Activated T-cell treated with anti-CD3 and anti-CD28 coated beads, Interleukin-2, amount 50 U/mL, for 24 hours (primary cell): ENCODE measurements at places on chromosomes 5 and 9.

- DNase-seq = peak; percentile 66
Measured at GRCh38 chr5:102865510-102866236, 110.6 kb downstream of the PAM start.

DNA sequence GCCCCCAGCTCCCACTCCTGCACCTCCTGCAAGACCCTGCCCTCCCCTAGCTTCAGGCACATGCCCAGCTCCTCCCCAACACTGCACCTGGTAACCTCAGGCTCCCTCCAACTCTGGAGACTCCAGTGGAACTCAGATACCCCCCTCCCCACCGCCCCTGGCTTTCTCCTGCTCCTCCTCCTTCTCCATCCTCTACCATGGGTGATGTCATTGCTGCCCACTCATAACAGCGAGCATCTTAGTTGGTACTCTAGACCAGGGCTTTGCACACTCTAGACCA, 24.7 kb upstream of the CNOT6 start:
- no peak for DNase-seq

DNA sequence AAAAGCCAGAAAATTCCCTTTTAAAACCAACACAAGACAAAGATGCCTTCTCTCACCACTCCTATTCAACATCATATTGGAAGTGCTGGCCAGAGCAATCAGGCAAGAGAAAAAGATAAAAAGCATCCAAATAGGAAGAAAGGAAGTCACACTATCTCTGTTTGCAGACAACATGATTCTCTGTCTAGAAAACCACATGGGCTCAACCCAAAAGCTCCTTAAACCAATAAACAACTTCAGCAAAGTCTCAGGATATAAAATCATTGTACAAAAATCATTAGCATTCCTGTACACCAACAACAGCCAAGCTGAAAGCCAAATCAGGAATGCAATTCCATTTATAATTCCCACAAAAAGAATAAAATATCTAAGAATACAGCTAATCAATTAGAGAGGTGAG, 112.0 kb downstream of the ADAMTSL1 start:
- DNase-seq = no peak

DNA sequence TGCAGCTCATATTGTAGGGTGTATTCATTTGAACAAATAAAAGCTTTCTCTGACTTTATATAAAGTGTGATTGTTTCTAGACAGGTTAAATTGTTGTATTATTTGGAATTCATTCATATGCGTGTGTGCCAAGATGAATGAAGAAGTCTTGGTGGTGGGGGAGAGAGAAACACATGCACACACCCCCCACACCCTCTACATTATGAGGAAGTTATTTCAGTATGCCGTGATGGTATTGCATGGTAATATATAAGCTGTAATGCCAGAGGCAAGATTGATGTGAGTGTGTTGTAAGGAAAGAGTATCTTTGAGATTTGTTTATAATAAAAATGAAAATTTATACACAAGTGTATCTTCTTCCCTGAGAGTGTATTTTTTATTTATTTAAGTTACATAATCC, 71.0 kb downstream of the IPO11 start:
- DNase-seq = no peak

DNA sequence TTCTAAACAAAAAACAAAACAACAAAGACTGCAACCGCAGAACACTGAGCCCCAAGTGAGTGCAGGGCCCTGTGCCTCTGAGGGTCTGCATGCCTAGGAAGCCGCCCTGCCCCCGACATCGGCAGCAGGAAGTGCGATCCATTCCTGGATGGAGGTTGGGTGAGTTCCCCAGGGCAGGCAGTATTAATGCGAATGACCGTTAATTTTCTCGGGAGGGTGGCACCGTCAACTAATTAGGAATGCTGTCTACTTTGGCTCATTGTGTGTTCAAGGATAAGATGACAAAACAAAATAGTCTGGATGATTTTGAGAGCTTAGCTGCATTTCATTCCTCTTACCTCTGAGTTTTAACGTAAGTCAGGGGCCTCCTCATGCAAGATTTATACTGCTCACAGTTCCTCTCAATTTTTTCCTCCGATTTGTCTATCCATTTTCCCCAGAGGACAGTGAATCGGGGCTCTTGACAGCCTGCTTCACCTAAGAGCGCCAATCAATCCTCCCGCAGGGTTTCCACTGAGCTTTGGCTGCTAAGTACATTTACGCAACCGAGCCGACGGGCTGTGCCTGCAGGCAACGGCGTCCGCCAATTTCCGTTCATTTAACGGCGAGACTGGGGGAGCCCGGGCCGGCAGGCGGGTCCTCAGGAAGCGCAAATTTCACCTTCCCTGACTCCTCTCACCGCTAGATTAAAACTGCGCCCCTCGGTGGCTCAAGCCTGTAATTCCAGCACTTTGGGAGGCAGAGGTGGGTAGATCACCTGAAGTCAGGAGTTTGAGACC, 2.9 kb upstream of the NXNL2 start:
- DNase-seq = no peak

DNA sequence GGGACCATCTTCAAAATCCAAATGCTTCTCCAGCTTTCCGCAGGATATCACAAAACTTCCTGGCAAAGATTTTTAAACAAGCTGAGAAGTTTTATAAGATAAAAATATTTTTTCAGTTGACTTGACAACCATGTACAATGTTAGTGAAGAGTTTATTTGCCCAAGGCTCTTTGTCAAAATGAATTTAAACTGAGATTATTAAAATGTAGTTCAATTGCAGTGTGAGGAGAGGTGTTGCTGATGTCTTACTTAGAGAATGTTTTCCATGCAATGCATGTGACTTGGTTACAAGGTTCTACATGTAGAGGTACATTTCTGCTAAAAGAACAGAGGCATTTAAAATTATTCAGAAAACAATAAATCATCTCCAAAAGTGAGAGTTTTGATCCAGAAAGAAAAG, 131.4 kb upstream of the MINAR2 start:
- no peak for DNase-seq

DNA sequence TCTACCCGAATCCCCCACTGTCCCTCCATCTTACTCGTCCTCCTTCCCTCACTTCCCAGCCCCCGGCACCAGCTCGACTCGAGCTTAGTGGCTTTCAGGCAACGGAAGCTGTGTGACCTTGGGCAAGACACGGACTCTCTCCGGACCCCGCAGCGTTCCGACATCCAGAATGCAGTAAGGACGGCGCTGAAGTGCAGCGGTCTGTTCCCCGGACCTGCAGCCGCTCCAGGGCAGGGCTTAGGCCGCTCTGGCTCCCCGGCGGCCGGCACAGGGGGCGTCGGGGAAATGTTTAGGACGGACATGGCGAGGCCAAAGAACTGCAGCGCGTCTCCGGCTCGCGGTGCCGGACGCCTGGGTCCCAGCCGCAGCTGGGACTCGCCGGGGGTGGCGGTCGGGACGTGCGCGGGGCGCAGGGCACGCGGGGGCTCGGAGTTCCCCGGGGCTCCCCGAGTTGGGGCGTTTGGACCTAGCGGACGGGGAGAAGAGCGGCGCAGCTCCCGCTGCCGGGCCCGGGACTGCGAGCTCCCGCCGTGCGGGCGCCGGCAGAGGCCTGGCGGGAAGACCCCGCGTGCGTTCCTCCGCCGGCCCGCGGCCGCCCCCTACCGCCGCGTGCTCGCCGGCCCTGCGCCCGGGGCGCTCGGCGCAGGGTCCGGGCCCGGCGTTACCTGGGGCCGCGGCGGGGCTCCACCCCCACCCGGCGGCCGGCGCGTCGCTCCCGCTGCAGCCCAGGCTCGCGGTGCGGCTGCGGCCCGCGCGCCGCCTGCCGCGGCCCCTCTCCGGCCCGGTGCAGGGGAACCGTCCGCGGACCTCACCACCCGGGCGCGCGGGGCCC, 5.6 kb upstream of the RNF44 start:
- peak; percentile 70 for DNase-seq

GRCh38 chr5:158922263-158922592, 177.5 kb downstream of the EBF1 start:
- no peak for DNase-seq

DNA sequence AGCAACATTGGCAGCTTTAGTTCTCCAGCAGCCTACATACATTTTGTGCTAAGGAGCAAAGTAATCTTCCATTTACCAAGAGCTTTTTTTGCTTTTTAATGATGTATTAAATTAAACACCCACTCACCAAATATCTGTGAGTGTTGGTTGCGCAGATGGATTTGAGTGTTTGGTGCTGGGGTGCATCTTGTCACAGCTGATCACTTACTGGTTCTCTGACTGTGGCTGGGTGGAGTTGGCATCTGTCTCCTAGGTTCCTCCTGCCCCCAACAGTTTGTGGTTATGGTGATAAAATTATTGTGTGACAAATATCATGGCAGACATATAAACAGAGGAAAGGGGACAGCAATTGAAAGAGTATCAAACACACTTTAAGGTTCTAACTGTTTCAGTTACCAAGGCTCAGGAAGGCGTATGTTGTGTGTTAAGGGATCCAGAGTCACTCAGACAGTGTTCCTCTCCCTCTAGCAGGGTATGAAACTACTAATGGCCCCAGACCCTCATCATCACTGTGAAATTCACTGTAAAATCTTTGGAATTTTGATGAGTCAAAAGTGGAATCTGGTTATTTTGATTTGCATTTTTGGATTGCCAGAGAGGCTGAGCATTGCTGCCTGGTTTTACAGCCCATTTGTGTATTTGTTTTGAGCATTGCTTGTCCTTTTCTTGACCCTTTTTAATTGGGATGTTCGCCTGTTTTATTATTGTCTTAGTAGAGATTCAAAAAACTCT, 81.7 kb downstream of the PDE8B start:
- no peak for DNase-seq

- no peak for DNase-seq
Measured at GRCh38 chr9:135209136-135209535, 121.7 kb downstream of the OLFM1 start.

GRCh38 chr9:137205126-137206069, at the start of the genes NDOR1 and TMEM203:
TSS of gene NDOR1 (plus strand) at chr9:137205700. CDS start at chr9:137205778, 78 bp downstream.
TSS of gene TMEM203 (minus strand) at chr9:137205648. CDS start at chr9:137205414, 234 bp downstream.
- DNase-seq = peak; percentile 97

DNA sequence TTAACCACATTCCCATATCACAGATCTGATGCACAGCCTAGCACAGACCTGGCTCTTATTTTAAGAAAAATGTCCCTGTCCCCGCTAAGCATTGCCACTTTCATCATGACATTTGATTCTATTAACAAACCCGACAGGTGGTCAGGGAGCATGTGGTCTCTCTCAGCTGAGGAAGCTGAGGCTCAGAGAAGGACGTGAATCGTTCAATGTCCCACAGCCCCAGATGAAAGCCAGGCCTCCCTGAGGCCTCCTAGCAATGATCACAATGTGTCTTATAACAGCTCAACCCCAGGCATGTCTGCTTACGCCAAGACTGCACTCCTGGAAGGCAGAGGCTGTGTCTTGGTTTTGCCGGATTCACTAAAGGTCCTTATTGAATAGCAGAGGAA, 10.4 kb upstream of the CRB2 start:
- no peak for DNase-seq

- no peak for DNase-seq
Measured at GRCh38 chr9:116219686-116220085, 66.1 kb downstream of the PAPPA start.

DNA sequence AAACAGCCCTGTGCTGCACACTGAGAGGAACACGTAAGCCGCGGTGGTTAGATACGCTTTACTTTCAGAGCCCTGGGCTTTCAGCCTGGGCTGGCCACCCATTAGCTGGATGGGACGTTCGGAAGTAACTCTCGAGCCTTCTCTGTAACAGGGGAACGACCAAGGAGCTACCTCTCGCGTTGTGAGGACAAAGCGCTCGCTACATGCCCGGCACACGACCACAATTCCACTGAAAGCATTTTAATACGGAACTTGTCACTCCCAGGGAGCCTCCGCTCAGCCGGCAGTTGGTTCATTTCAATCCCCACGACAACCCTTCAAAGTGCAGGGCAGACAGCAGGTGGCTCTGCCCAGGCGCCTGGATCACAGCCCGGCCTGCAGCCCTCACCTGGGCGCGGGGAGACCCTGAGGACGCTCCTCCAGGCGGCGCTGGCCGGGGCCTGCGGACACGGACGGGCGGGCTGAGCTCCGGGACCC, 368 bp downstream of the SURF1 start:
- DNase-seq = no peak

DNA sequence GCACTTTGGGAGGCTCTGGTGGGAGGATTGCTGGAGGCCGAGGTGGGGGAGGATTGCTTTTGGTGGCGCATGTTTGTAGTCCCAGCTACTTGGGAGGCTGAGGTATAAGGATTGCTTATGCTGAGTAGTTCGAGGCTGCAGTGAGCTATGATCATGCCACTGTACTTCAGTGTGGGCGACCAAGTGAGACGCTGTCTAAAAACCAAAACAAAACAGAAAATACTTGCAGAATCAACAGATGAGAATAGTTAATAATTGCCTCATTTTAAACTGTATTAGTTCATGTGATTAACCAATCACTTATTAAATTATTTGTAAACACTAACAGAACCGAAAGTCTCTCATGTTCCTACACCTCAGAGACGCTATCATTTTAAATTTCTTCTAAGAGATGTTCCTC, 118.1 kb downstream of the CCDC171 start:
- no peak for DNase-seq

GRCh38 chr9:4576448-4576847, 85.6 kb upstream of the PLPP6 start:
- DNase-seq = no peak

- DNase-seq = peak; percentile 24
Measured at GRCh38 chr9:34512131-34513078, 10.4 kb downstream of the ENHO start.

- no peak for DNase-seq
Measured at GRCh38 chr9:120382453-120382852, 197.5 kb downstream of the CDK5RAP2 start.
